ENCODE measurements at places on chromosomes 1 and 21.

GRCh38 chr1:18607289-18607760, 23.3 kb upstream of the PAX7 start:
- DNase-seq = no peak

DNA sequence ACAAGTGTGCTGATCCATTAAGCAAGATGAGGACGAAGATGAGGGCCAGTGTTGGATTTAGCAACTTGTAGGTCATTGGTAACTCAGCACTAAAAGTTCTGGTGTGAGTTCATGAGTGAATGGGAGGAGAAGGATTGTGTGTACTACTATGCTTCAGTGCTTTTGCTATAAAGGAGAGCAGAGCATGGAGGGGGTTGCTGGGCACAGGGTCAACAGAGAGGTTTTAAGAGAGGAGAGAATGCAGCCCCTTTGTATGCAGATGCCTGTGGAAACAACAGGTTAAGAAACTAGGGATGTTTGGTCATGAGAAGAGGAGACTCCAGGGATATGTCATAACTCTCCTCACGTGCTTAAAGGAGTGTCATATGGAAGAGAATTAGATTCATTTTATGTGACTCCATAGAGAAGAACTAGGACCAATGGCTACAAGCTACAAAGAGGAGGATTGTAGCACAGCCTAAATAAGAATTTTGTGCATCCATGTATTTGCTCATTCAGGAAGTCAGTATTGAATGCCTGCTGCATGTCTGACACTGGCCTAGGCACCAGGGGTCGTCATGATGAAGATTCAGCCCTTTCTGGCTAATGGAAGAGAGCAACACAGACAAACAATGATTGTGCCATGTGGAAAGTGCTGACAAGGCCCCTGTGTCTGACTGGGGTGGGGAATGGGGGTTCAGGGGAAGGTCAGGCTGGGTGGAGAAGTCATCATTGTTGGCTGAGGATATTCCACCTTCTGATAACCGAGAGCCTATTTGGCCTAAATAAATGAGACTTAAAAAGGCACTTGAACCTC, 53.5 kb downstream of the KIRREL1 start:
- DNase-seq = no peak

GRCh38 chr21:31895077-31895835, 22.4 kb downstream of the HUNK start:
- DNase-seq = no peak

GRCh38 chr1:42998386-42998785, 39.7 kb upstream of the SLC2A1 start:
- no peak for DNase-seq

GRCh38 chr1:22828484-22829308, 118.1 kb downstream of the EPHB2 start:
- DNase-seq = no peak

DNA sequence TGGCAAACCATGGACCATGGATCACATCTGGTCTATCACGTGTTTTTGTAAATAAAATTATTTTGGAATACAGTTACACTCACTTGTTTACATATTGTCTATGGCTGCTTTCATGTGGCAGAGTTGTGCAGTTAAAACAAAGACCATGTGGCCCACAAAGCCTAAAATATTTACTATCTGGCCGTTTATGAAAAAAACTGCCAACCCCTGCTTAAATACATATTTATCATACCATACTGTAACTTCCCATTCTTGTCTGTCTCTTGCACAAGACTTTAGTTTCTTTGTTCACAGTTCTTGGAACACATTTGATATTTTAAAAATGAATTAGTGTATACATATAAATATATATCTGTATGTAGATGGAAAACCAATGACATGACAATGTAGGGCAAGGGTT, 141.5 kb downstream of the PAPPA2 start:
- no peak for DNase-seq

- no peak for DNase-seq
Measured at GRCh38 chr1:53259932-53260331, 21.6 kb upstream of the MAGOH start.

- no peak for DNase-seq
Measured at GRCh38 chr21:38467911-38468310, 30.4 kb downstream of the ERG start.

DNA sequence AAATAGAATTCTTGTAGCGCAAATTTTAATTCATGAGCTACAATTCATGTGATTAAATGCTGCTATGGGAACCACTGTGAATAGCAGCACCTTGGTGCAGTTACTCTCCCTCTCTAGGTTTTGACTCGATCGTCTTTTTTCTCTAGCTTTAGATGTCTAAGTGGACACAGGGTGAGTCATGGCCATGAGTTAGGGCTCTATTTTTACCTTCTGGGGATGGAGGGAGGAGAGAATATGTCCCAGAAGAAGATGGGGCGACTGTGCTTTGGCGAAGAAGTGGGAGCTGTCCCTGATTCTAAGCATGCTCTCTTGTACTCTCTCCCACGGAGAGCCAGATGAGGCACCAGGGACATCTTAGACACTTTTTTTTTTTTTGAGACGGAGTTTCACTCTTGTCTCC, 1.6 kb upstream of the OR2B11 start:
- DNase-seq = no peak

DNA sequence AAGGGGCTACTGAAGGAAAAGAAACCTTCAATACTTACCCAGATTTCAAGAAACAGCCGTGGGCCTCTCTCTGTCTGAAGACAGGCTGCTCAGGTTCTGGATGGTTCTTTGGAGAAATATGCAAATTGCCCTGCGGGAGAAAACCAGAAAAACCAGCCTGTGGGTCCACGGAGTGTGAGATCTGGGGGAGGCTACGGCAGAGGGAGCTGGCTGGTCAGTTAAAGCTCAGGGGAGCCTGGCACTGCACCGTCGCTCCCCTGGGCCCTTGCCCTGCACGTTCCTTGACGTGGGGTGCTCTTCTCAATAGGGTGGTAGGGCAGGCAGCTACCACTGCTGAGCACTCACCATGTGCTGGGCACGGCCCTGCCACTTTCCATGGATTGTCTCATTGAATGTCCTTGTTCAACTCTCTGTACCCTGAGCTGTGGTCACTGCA, 12.7 kb downstream of the TMCO4 start:
- no peak for DNase-seq

GRCh38 chr1:245356891-245357585, 202.3 kb downstream of the KIF26B start:
- DNase-seq = no peak

GRCh38 chr21:43786300-43786806, 3.0 kb upstream of the RRP1 start:
- DNase-seq = no peak

- no peak for DNase-seq
Measured at GRCh38 chr1:234369784-234370183, 3.5 kb upstream of the COA6 start.

DNA sequence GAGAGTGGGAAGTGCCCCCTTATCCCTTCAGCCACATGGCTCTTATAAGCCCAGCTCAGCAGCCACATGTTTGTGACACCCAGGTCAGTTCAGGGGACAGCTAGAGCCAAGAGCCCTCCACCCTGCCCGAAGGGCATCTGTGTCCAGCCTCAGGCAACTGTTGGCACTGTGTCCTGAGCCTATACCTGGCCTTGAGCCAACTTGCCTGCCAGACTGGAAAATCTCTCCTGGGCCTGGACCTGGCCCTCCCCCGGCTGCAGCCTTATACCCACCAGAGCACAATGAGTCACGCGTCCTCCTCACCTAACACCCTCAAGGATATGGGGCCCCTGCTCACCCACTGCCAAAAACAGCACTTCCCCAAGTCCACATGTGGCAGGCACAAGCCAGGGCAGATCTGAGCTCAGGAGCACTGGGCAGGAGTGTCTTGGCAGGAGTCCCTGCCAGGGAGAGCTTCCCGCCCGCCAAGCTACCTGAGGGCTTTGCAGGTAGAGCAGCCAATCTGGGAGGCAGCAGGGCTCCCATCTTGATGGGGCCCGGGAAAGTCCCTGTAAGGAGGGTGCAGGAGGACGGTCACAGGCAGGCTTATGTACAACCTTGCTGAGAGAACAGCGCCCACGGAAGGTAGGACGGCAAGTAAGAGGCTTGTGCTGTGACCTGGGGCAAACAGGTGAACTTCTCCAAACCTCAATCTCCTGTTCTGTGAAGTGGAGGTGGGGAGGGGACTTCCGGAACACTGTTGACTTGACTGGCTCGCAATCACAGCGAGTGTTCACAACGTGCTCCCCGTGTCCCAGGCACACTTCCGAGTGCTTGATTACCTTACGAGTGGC, 19.8 kb upstream of the HSPG2 start:
- DNase-seq = peak; percentile 13

DNA sequence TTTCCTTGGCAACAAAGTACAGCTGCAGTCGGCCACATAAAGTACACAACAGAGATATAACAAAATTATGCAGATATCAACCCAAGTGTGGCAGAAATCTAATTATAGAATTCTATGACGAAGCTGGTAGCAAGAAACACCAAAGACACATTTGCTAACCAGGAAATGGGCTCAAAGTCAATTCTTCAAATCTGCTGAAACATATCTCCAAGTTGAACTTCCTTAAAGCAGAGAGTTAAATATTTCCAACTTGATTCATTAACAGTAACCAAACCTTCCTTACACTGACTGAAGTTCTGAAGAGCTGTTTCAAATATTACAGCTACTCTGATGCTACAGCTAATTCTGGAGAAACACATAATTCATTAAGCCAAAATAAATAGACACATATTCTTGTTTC, 67.6 kb upstream of the SDC3 start:
- DNase-seq = no peak

DNA sequence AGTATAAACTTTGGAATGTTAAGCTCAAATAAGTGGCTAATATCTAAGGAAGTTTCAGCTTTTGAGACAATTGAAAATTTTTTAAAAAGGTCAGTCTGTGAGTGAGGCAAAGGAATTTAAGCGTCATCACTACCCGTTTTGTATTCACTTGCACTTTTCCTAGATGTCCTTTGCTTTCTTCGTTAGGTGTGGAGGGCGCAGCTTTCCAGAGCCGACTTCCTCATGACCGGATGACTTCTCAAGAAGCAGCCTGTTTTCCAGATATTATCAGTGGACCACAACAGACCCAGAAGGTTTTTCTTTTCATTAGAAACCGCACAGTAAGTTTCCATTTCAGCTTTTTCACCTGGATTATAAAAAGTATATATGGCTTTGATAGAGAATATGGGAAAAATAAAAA, 30.9 kb downstream of the KDM1A start:
- DNase-seq = no peak

DNA sequence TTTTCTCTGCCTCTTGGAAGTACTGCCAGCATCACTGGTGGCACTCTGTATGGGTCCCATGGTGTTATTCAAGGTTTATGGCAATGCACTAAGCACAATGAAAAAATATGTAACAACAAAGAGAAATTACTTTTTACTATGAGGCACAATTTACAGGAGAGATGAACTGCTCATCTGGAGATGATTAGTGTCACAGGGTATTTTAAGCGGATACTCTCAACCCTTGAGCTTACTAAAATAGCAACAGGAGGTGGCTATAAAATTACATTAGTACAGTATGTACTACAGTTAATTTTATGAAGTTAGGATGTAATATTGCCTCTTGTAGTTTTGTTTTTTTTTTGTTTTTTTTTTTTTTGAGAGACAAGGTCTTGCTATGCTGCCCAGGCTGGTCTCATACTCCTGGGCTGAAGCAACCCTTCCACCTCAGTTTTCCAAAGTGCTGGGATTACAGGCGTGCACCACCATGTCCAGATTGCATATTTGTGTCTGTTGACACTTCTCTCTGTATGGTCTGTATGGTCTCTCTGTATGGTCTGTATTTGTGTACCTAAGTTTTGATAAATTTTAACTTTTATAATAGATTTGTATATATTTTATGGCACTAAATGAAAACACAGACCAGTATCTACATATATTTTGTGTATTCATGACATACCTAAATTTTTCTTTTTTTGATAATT, 175.6 kb upstream of the HP1BP3 start:
- DNase-seq = no peak

DNA sequence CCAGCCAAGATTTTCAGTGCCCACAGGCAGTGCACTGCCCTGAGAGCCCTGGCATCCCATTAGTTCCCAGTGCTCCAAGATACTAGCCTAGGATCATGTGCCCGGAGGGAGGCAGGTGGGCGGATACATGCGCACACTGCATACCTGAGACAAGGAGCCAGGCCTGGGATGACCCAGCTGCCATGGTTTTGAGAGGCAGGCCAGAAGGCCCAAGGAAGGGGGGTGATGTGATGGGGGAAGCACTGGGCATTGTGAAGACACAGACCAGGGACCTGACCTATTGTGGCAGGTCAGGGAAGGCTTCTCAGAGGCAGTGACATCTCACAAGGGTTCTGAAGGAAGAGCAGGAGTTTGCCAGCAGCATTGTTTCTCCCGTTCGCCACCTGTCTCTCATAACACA, 3.6 kb downstream of the ZC3H12A start:
- DNase-seq = no peak

GRCh38 chr1:9317591-9318417, 25.1 kb downstream of the SPSB1 start:
- DNase-seq = no peak

DNA sequence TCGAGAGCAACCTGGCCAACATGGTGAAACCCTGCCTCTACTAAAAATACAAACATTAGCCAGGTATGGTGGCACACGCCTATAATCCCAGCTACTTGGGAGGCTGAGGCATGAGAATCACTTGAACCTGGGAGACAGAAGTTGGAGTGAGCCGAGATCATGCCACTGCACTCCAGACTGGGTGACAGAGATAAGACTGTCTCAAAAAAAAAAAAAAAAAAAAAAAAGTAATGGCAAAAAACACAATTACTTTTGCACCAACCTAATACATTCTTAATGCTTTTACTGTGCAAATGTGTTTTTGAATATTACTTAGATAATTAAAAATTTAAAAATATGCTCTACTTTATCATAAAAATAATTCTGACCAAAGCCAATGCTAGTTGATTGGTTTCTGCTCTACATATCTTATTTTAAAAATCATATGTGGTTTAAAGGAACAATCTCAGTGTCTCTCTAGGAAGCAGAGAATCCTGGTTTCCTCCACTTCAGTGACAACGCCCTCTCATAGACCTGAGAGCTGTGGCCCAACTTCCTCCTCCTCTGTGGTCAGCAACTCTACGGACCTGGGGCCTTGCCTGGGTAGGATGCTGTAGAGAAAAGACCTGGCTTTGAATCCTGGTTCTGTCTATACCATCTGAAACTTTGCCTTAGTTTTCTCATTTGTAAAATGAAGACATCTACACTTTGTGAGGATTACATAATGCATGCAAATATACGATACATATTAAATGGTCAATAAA, 64.7 kb downstream of the TGFBR3 start:
- DNase-seq = no peak

DNA sequence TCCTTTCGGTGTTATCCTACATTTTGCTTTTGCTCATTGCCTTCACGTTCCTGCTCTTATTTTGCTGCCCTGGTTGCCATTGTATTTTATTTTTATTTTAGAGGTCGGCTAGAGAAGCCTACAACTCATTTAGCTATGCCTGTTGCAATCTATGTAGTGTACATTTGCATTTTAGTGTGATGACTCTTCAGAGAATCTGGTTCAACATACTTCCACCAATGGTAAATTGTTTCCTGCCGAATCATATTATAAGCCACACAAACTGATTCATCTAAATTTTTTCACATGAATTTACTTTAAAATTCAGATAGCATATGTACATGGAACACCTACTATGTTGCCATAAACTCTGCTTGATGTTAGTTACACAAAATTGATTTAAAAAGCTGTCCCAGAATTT, 1596.9 kb downstream of the PLA2G4A start:
- DNase-seq = no peak

GRCh38 chr1:228465571-228466146, 21.5 kb upstream of the RNF187 start:
- no peak for DNase-seq

GRCh38 chr1:33682371-33682770, 181.5 kb upstream of the HMGB4 start:
- no peak for DNase-seq

Data from stimulated activated CD8-positive, alpha-beta memory T cell treated with anti-CD3 and anti-CD28 coated beads, Interleukin-2, amount 100 ng/mL, for 1 hour (primary cell).